AG08396 (cell line): ENCODE measurements at places on chromosomes 4 and X.

GRCh38 chr4:675980-676870 lies 1.9 kb downstream of the MYL5 start:
- no peak for DNase-seq

- DNase-seq, result no peak
Observed at GRCh38 chr4:1375761-1376322, 28.8 kb downstream of the UVSSA start.

- no peak for DNase-seq
Observed at GRCh38 chr4:80010316-80010715, 62.7 kb downstream of the ANTXR2 start.

- no peak for DNase-seq
Observed at GRCh38 chrX:20420058-20420457, 153.3 kb upstream of the RPS6KA3 start.

DNA sequence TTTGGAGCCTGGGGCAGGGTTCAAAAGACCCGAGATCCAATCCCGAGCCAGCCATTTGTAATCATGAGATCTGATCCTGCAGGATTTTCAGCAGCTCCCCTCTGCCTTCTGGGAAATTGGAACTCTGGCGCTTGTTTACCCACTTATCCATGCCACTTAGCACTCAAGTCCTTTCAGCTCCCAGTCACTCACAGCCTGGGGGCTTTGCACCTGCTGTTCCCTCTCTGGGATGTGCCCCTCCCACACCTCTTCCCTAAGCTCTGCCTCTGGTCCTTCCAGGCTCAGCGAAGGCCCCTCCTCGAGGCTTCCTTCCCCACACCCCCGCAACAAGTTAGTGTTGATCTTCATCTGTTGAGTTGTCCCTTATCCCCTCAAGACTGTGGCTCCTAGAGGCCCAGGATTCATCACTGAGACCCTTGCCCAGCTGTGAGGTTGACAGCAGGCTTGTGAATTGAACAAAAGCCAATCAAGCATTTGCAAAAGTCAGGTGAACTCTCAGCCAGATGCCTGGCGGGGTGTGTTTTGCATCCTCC lies 99.1 kb upstream of the AFAP1 start:
- no peak for DNase-seq
